ENCODE measurements at places on chromosomes 2 and 18.
A peak's percentile ranks its signal among the peaks of the same experiment; 100 is the strongest.

DNA sequence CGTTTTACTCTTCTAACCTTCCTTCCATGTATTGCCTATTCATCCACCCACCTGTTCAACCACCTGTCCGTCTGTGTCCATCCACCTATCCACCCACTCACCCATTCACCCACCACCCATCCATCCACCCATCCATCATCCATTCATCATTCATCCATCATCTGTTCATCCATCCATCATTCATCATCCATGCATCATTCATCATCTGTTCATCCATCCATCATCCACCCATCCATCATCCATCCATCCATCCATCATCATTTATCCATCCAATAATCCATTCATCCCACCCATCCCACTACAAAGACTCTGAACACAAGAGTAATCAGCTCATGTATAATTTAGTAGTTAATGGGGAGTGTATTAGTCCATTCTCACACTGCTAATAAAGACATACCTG is 78.0 kb downstream of the ACOXL start:
- no peaks in the 10 kb centered on the region for H3K36me3 ChIP-seq
- H3K27ac ChIP-seq: no peak overlapping the region
- no peaks in the 10 kb centered on the region for H3K27me3 ChIP-seq
- no peak for DNase-seq
- no peaks in the 10 kb centered on the region for H3K4me1 ChIP-seq

DNA sequence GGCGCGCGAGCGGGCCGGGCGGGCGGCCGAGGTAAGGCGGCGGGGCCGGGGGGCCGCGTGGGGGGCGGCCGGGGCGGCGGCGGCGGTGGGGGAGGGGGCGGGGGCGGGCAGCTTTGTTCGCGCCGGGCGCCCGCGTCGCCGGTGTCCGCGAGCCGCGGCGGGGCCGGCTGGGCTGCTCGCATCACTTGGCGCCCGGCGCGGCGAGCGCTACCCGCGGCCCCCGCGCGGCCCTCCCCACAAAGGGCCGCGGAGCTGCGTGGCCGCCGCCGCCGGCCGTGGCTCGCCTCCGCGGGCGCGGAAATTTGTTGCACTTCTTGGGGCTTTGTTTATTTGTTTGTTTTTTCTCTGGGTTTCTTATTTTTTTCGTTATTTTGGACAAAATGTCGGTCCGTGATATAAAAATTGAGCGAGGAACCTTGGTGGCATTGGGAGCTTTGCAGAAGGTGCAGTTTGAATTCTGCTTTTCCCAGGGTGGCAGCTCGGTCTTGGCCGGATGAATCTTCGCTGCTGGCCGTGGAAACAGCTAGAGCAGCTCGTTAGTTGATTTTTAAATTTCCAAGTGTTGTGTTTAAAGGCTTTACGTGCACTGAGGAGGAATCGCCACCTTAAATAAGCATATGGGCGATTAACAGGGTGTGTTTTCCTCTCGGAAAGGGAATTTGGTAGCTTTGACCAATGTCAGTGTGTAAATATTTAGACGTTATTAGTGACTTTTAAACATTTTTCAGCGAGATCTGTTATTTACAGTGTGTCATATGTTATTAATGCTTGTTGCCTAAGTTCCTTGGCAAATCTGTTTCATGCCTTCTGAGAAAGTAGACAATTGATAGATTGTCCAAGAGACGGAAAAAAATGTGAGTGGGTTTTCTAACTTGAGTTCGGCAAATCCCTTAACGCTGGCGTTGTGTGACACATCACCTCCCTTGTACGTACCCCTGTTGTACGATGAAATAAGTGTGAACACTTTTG is 822 bp downstream of the UBE2E3 start:
- peaks cover 6% of the 10 kb centered on the region for H3K36me3 ChIP-seq
- DNase-seq: peak; percentile 57
- peaks cover 10% of the 10 kb centered on the region for H3K4me1 ChIP-seq
- H3K27me3 ChIP-seq: no peaks in the 10 kb centered on the region
- H3K27ac ChIP-seq: peak overlapping the region; percentile 62

GRCh38 chr18:57095884-57096283 is 51.0 kb upstream of the BOD1L2 start:
- H3K36me3 ChIP-seq: no peaks in the 10 kb centered on the region
- no peak overlapping the region for H3K4me3 ChIP-seq
- no peak for DNase-seq

- H3K4me3 ChIP-seq: no peak overlapping the region
- peaks cover 13% of the 10 kb centered on the region for H3K4me1 ChIP-seq
- H3K36me3 ChIP-seq: no peaks in the 10 kb centered on the region
- H3K27me3 ChIP-seq: no peaks in the 10 kb centered on the region
- DNase-seq: peak; percentile 60
Measured at GRCh38 chr2:171794918-171795317, 99.1 kb downstream of the SLC25A12 start.

DNA sequence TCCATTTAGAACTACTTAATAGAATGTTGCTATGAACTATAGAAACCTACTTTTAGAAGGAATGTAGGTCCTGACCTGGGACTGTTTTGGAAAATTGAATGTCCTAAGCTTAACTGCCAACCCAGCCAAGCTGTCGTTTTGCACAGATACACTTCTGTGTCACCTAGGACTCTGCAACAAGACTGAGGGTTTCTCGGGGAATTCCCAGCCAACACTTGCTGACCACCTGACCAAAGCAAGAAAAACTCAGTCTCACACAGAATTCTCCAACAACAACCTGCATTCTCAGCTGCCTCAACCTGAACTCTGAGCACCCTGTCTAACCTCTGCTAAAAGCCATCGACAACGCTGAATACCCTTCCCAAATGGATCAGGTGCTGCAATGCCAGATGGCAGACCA is 128.2 kb downstream of the SS18 start:
- no peak for DNase-seq
- no peaks in the 10 kb centered on the region for H3K27me3 ChIP-seq
- H3K4me1 ChIP-seq: no peaks in the 10 kb centered on the region
- no peak overlapping the region for H3K4me3 ChIP-seq

DNA sequence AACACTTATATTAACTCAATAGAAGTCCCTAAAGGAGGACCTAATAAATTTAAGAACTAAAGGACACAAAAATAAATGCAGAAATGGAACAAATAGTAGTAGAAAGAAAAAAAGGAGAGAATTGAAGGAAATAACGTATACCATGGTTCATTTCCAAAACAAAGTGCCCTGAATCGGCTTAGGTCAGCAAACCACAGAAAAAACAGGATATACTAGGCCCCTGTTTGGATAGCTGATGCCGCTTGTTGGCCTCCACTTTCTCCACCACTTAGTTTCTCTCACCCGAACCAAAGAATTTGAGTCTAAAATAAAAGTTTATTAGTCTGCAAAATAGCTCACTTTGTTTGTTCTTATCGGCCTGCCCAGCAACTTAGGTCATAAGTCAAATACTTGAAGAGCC is 100.4 kb downstream of the HIBCH start:
- H3K4me1 ChIP-seq: no peaks in the 10 kb centered on the region
- no peak overlapping the region for H3K27ac ChIP-seq
- H3K36me3 ChIP-seq: peaks cover 12% of the 10 kb centered on the region
- H3K27me3 ChIP-seq: no peaks in the 10 kb centered on the region
- DNase-seq: no peak
- no peak overlapping the region for H3K4me3 ChIP-seq

GRCh38 chr2:123453046-123453700 is 571.9 kb upstream of the CNTNAP5 start:
- no peaks in the 10 kb centered on the region for H3K36me3 ChIP-seq
- no peaks in the 10 kb centered on the region for H3K4me1 ChIP-seq
- H3K4me3 ChIP-seq: no peak overlapping the region
- H3K27ac ChIP-seq: no peak overlapping the region

DNA sequence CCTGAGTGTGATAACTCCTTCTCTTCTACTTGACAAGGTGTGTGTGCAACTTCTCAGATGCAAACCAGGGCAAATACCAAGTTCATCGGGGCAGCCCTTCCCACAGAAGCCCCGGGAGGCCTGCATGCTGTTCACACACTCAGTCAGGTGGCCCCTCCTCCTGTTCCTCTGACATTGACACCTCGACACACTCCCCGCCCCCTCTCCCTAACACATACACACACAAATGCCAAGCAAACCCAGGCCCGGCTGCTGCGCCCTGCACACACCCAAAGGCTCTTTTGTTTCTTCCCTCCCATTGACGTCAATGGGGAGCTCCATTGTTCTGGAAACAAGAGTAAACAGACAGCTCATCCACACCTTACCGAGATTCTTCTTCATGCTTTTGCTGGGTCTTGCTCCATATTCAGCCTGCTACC is 1.7 kb upstream of the PER2 start:
- H3K27me3 ChIP-seq: no peaks in the 10 kb centered on the region
- DNase-seq: peak; percentile 94

DNA sequence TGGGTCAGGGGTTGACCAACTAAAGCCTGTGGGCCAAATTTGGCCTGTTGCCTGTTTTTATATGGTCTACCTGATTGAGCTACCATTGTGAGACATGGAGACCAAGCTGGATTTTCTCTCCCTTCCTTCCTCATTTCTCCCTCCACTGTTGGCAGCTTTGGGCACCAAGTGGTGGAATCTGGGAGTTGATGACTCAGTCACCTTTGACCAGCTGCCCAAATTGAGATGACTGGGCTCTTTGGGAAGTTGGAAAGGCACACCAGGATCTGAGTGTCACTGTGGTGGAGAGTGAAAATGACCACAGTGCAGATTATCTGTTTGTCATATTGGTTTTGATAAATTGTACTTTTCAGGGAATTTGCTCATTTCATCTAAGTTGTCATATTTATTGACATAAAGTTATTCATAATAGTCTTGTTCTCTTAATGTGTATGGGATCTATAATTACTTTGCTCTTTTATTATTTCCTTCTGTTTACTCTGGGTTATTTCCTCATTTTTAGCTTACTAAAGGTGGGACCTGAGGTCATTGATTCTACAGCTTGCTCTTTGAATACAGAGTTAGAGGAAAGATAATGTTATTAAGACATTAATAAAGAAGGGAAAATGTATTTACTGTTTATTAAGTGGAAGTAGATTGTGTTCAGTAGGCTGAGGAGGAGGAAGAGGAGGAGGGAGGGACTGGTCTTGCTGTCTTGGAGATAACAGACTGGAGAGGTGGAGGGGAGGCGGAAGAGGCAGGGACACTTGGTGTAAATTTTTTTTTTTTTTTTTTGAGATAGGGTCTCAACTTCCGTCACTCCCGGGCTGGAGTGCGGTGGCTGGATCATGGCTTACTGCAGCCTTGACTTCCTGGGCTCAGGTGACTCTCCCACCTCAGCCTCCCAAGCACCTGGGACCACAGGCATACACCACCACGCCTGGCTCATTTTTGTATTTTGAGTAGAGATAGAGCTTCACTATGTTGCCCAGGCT is 31.8 kb downstream of the AGFG1 start:
- H3K4me1 ChIP-seq: no peaks in the 10 kb centered on the region
- H3K27me3 ChIP-seq: no peaks in the 10 kb centered on the region
- peaks cover 22% of the 10 kb centered on the region for H3K36me3 ChIP-seq
- no peak for DNase-seq

DNA sequence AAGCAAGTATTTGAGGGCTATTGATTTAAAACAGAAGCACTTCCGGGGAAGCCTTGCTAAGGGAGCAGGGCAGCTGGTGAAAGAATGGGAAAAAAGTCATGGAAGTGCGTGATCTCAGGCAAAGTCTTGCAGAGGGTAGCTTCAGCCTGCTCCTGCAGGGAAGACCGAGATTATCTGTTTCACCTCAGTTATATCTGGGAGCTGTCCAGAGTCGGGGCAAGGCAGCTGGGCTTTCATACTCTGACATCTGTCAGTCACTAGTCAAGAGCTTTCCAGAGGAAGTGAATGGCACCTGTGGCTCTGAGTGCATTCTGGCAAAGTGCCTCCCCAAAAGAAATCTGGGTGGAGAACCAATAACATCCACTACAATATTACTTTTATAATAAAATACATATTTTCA is 8.7 kb downstream of the NXPH2 start:
- DNase-seq: no peak
- no peaks in the 10 kb centered on the region for H3K36me3 ChIP-seq
- no peaks in the 10 kb centered on the region for H3K27me3 ChIP-seq
- no peak overlapping the region for H3K4me3 ChIP-seq
- H3K27ac ChIP-seq: no peak overlapping the region
- no peaks in the 10 kb centered on the region for H3K4me1 ChIP-seq

- no peaks in the 10 kb centered on the region for H3K27me3 ChIP-seq
- H3K4me3 ChIP-seq: no peak overlapping the region
- H3K27ac ChIP-seq: no peak overlapping the region
- H3K4me1 ChIP-seq: no peaks in the 10 kb centered on the region
- H3K36me3 ChIP-seq: no peaks in the 10 kb centered on the region
- DNase-seq: no peak
Measured at GRCh38 chr2:68094111-68094510, 31.3 kb upstream of the C1D start.

- no peak overlapping the region for H3K27ac ChIP-seq
- no peak overlapping the region for H3K4me3 ChIP-seq
- DNase-seq: no peak
- no peaks in the 10 kb centered on the region for H3K27me3 ChIP-seq
- no peaks in the 10 kb centered on the region for H3K36me3 ChIP-seq
- H3K4me1 ChIP-seq: no peaks in the 10 kb centered on the region
Measured at GRCh38 chr2:167862782-167863181, 384.6 kb downstream of the STK39 start.

GRCh38 chr2:146451972-146452371 is 1392.9 kb upstream of the ACVR2A start:
- no peaks in the 10 kb centered on the region for H3K4me1 ChIP-seq
- H3K36me3 ChIP-seq: no peaks in the 10 kb centered on the region
- no peaks in the 10 kb centered on the region for H3K27me3 ChIP-seq
- no peak overlapping the region for H3K27ac ChIP-seq
- DNase-seq: no peak
- H3K4me3 ChIP-seq: no peak overlapping the region

DNA sequence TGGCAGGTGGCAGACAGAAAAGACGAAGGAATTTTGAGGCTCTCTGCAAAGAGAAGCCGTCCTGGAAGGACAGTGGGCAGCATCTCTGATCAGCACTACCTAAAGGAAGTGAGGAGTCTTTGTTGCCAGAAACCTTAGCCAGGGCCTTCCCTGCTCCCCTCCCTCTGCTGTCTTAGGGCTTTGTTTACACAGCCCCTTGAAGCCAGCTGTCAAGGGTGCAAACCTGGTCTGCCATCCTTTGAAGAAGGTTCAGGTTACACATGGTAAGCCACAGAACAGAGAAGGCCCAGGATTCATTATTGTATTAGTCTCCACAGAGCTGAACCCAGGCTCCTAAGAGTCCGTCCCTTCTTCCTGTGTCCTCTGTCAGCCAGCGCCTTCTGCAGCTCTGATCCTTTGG is 356.7 kb downstream of the TGIF1 start:
- H3K4me3 ChIP-seq: no peak overlapping the region
- no peaks in the 10 kb centered on the region for H3K27me3 ChIP-seq
- H3K27ac ChIP-seq: no peak overlapping the region
- peaks cover 8% of the 10 kb centered on the region for H3K36me3 ChIP-seq
- H3K4me1 ChIP-seq: no peaks in the 10 kb centered on the region
